Fibroblast of the aortic adventitia (primary cell): ENCODE measurements at places on chromosomes 4 and X. TPM values are rescaled to one million over a fixed set of nuclear protein-coding genes. Genes with fewer than 3 reads are reported as not detected.

DNA sequence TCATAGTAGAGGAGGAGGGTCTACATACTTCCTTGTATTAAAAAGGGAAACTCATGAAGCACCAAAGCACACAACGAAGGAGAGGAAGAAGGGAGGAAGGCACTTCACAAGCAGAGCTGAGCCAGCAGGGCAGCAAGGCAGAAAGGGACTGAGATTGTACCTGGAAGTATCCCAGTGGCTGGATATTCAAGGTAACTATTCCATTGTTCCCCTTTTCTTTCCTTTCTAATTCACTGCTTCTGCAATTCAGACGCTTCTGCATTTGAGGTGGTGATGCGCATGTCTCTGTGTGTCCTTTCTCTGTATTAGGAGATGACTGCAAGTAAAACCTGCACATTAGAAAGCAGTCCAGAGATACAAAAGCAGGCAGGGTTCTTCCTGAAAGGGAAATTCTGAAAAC, 54.9 kb downstream of the UBQLN2 start:
- DNase-seq = no peak

GRCh38 chrX:153478746-153479145, 8.4 kb upstream of the HAUS7 start:
- no peak for DNase-seq

GRCh38 chrX:70613295-70613694, 168.7 kb downstream of the DLG3 start:
- peak; percentile 42 for DNase-seq

- no peak for DNase-seq
These were observed 34.3 kb upstream of the GRPR start for GRCh38 chrX:16089086-16089485.

- DNase-seq = peak; percentile 58
These were observed 512 bp upstream of the TMEM131L start for GRCh38 chr4:153465615-153466080.

- DNase-seq = no peak
These were observed 154.9 kb downstream of the STK32B start for GRCh38 chr4:5206016-5206790.

The LAMTOR3 gene
- total RNA-seq = 11.5 and 69.9 TPM in 2 replicates
